ENCODE measurements at places on chromosomes 7 and 10.

- no peak for DNase-seq
Measured at GRCh38 chr7:70303309-70303708, 705.0 kb downstream of the AUTS2 start.

DNA sequence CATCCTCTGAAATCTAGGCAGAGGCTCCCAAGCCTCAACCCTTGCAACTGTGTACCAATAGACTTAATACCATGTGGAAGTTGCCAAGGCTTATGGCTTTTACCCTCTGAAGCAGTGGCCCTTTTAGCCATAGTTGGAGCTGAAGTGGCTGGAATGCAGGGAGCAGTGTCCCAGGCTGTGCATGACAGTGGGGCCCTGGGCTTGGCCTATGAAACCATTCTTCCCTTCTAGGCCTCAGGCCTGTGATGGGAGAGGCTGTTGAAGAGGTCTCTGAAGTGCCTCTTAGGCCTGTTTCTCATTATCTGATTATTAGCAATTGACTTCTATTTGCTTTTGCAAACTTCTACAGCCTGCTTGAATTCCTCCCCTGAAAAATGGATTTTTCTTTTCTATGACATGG, 612.7 kb upstream of the ZWINT start:
- no peak for DNase-seq

DNA sequence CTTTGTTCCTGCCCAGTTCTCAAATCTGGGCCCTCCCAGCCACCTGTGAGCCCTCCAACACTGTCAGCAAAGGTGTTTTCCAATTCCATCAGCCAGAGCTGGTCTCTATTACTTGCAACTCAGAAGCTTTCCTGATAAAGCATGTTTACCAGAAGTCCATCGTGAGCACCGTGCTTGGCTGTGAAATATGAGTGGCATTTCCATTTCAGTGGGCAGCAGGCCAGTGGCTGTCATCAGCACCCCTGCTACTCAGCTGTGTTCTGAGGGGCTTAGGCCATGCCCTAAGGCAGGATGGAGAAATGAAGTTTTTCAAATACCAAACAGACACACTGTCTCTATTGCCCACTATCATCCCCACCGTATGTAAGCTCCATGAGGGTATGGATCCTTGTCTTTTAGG, 12.7 kb upstream of the BNIP3 start:
- no peak for DNase-seq

DNA sequence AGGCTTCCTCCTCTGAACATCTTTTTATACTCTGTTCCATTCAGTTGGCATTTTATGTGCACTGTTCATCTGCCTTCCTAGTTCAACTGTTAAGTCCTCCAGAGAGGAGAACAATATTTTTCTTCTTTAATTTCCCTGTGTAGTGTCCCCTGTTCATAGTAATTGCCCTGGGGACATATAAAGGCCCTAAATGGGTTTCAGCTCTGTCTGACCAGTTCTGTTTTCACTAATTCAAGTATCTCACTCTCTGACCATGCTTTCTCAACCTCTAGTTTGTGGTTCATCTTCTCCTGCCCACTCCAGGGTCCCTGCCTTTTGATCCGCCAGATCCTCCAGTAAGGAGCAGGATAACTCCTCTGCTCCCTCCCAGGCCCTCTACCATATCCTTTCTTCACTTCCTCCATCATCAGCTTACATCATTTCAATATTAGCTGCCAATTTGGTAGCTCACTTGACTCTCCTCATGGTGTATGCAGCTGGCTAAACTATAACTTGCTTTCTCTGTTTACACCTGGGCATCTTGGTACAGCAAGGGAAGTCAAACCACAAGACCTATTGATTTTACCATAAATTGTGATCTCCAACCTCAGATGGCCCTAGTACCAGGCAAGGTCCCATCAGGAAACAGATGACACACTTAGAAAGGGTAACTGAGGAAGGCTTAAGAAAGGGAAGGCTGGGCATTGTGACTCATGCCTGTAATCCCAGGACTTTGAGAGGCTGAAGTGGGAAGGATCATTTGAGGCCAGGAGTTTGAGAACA, 17.7 kb upstream of the C10orf67 start:
- DNase-seq = no peak

DNA sequence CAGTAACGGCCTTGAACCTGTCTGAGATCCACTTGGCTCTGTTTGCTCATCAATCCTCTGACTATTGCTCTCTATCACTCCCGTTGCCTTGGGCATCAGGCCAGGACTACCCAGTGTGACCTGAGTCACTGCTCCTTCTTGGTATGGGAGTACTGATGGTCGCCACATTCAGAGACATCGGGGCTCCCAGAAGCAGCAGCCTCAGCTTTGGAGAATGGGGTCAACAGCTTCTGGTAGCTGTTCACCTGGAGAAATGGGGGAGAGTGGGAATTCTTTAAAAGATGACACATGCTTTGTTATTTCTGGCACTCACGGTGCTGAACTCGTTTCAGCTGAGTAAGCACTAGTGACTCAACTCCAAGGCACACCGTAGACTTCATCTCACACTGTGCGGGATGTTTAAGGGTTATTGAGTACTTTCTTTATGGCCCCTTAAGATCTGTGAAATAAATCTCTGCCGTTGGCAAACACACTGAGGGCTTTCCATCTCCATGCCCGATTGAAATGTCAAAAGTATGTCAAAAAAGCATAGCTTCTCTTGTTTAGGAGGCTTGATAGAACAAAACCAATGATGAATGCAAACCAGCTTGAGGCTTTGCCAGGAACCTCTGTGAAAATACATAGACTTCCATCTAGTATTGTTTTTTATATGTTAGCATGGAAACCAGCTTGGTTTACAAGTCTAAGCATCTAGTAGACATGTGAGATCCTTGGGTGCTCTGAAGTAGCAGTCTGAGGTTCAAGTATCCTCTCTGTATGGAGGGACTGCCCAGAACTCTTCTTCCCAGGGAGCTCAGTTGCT, 333.1 kb downstream of the CXCL12 start:
- no peak for DNase-seq

- DNase-seq = no peak
Measured at GRCh38 chr7:118288098-118288497, 63.6 kb downstream of the ANKRD7 start.

- no peak for DNase-seq
Measured at GRCh38 chr10:126518218-126519080, 130.2 kb upstream of the ADAM12 start.

DNA sequence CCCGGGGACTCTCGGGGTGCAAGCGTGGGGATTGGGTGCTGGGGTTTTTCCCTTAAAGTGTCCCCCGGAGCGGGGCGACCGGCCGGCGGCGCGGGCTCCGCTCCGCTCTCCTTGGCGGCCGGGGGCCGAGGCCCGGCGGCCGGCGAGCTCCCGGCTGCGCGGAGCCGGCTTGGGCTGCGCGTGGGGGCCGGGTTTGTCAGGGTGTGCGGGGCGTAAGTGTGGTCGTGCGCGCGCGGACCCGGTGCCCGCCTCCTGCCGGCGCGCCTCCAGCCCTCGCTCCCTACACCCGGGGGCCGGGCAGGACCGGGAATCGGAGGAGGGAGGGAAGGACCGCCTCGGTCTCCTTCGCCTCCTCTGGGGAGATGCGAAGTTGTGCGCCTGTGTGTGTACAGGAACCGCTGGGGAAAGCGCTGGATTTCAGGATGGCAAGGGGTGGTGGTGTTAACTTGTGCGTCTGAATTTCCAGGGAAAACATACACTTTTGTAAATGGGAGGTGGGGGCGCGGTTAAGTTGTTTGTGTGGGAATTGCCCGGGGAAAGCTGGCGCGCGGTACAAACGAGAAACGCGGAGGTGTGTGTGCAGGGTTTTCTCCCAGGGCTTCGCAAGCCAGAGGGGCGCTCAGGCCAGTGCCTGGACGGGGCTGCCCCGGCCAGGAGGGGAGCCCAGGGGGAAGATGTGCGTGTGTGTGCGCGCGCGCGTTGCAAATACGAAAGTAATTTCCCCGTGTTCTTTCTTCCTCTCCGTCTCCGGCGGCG, 737 bp downstream of the ZMIZ1 start:
- no peak for DNase-seq

DNA sequence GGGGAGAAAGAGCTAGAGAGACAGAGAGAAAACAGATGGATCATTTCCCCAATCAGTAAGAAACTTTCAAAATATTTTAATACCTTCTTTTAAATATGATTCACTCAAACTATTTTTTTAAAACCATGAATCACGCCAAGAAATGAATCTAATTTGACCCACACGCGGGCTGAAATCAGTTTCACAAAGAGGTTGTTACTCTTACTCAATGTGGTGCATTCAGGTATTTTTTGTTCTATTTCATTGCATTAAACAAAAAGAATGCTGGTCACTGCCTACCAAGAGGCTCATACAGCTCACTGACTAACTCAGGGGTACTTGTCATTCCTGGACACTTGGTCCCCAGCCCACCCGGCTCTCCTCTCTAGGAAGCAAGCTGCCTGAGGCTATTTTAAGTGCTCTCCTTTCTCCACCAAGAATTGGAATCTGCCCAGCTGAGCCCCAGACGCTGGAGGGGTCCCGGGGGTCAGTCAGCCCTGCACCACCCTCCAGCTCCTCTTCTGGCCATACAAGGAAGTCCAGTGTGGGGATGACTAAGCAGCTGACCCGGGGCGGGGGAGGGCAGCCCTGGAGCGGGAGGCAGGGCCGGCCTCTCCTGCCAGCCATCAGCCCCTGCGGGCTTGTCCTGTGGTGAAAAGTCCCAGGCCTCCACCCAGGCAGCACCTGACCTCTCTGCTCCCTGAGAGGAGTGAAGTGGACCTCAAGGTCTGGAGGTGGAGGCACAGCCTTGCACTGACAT, 21.7 kb upstream of the PFKP start:
- peak; percentile 50 for DNase-seq

DNA sequence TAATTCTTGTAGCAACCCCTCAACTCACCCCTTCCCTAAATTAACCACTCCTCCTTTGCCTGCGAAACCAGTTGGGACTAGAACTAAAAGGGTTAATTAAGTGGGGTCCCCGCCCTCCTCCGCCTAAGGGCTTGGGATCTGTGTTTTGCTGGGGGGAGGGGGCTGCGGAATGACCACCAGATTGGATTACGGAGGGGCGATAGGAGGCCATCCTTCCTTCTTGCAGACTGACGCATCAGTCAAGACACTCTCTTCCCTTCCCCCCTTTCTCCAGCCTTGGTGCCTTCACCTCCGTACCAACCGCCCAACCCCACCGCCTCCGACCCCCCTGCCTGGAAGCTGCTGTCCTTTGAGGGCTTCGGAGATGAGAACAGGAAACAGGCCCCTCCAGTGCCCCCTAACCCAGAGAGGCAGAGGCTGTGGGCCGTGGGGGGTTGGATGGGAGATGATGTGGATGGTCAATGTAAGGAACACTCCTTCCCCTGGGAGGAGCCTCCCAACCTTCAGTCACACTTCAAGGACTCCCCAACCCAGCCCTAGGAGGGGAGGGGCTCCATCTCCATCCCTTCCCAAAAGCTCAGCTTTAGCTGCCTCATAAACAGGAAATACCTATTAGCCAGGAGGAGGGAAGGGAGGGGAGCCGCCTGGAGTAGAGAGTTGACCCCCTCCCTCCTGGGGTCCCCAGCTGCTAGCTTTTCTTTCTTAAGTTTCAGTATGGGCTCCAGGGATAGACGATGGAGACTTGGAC, 997 bp upstream of the LDB1 start:
- DNase-seq = peak; percentile 34

DNA sequence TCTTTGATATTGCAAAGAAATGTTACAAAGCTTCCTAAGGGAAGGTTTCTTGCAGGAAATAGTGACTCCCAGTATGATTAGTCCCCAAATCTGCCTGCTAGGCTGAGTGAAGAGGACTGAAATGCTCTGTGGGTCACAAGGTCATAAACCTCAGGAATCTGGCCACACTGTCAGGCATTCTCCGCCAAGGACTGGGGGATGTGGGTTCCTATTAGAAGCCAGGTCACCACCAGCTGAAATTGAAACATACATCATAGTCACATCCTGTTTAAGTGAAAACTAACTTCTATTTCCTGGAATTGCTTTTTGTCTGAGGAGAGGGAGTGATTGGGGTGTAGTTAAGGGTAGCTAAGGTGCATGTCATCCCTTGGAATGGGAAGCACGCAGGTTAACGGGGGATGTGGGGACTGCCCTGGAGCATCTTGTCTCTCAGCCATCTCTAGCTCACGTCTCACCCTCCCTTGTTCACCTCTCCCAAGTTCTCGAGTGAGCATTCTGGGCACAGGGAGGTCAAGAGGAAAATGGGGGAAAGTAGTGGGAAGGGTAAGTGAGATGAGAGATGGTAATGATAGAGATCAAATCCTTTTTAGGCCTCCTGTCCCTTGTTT, 12.0 kb upstream of the GSAP start:
- DNase-seq = no peak

- no peak for DNase-seq
Measured at GRCh38 chr7:107998150-107998549, 4.8 kb downstream of the LAMB1 start.

DNA sequence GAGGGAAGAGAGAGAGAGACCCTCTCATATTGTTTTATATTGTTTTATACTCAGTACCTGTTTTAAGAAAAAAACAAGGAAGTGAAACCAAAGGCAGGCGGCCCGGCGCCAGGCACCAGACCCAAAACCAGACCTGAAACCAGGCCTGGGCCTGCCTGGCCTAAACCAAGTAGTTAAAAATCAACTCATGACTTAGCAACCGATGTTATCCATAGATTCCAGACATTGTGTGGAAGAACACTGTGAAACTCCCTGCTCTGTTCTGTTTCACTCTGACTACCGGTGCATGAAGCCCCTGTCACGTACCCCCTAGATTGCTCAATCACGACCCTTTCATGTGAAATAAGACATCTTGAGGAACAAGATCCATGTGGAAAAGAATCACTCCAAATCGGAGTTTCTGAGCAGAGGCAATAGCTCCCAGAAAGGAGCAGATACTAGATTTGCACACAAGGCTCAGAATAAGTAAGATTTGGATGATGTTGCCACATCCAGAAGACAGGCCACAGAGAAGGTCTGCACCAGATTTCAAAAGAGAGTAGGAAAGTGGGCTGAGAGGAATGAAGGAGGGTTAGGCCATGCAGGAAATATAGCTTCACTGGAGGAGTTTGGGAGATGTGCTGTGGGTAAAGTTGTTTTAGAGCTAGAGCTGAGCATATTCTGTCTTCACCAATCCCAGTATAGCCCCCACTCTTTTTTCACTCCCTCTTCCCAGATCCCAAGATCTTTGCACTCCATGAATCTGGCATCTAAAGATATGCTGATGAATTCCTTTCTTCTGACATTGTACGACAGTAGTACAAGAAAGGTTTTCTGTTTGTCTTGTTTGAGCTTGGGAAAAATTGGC, 8.8 kb upstream of the ZNF248 start:
- no peak for DNase-seq

- no peak for DNase-seq
Measured at GRCh38 chr10:131853610-131853964, 47.2 kb upstream of the PPP2R2D start.

DNA sequence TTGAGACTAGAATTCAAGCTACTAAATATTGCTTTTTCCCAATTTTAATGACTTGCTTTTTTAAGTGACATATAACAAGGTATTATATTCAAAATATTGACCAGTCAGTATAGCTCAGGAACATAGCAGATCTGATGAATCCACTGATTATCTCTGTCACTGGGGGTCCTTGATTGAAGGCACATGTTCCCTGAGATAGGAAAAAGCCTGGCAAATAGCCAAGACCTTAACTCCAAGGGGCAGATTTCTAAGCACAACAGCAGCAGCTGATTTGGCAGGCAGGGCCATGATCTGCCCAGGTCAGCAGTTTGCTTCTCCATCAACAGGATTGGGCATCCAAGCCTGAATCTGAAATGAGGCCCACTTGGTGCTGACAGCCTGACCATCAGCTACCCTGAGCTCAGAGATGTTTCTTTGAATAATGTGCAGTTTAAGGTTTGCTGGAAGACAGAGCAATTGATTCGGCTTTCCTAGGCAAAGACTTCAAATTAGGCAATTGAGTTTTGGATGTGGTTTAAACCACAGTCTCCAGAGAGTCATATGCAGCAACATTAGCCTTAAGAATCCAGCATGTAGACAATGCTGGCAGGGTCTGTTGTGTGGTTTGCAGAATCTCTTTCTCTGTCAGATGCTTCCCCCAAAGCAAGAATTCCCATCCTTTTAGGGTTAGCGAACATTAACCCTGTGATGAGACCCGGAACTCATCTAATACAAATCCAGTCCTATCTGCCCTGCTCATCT, 352.6 kb downstream of the ADRA2A start:
- DNase-seq = no peak

Data from C1 segment of cervical spinal cord (tissue), 14 donors.